ENCODE measurements at places on chromosomes 4 and X. TPM values are rescaled to one million over a fixed set of nuclear protein-coding genes. Genes with fewer than 3 reads are reported as not detected.

The MEPE gene
- not detected for total RNA-seq

The FGF13 gene
- total RNA-seq, result 1.7 TPM

The ADGRG4 gene
- total RNA-seq, result not detected

The SLC10A4 gene
- 0.25 TPM for total RNA-seq

The ZDHHC15 gene
- total RNA-seq, result 0.11 TPM

The TMEM47 gene
- 43.2 TPM for total RNA-seq

The MYOZ2 gene
- under 0.01 TPM for total RNA-seq

The ARX gene
- total RNA-seq, result not detected

The GIMD1 gene
- not detected for total RNA-seq
